Stimulated activated CD4-positive, alpha-beta T cell treated with anti-CD3 and anti-CD28 coated beads, Interleukin-15, amount 100 ng/mL, for 48 hours (primary cell): ENCODE measurements at places on chromosomes 7 and 10.

DNA sequence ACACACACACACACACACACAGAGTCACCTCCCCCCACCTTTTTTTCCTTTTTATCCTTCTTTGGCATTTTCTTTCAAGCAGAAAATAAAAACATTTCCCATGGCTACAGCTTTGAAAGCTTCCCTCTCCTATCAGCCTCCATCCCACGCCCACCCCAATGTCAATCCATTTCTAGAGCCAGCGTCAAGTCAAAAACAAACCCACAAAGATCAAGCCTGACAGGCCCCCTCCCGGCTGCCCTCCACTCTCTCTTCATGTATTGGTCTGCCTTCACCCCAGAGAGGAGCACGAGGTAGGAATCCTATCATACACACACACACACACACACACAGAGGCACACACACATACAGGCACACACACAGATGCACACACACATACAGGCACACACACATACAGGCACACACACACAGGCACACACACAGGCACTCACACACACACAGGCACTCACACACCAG is 8.0 kb upstream of the TNRC18 start:
- DNase-seq = no peak

DNA sequence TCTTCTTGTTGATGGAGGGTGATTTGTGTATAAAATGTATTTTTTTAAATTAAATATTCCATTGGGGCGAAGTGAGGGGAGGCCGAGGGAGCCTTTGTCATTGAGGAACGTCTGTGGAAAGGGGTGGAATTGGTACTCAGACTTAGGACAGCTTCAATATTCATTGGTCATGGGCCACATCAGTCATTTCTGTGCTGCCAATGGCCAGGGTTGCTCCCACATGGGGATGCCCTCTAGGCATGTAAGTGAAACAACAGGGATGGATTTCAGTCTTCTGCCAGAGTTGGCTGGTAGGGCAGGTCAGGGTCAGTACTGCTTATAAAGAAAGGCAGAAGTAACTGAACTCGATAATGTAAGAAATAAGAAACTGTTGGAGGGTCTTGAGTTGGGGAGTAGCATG is 47.2 kb downstream of the NEURL1 start:
- no peak for DNase-seq

- no peak for DNase-seq
Observed at GRCh38 chr10:131024259-131025131, 287.0 kb downstream of the TCERG1L start.

DNA sequence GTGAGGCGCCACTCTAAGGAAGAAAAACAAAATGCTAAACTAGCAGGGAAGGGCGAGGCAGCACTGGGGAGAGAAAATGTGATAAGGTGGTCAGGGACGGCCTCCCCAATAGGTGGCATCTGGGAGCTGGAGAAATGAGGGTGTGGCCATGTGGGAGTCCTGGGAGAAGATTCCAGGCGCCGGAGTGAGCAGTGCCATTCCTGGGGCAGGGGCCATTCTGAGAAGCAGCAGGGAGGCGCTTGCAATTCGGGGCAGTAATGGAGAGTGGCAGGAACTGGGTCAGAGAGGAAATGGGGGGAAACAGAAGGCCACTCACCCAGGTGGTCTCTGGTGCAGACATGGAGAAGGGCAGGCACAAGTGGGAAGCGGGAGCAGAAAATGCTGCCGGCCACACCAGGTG is 61.8 kb upstream of the LRRC18 start:
- no peak for DNase-seq

- DNase-seq = no peak
Observed at GRCh38 chr10:62396864-62397263, 22.7 kb downstream of the ZNF365 start.
